ENCODE measurements at places on chromosomes 1 and 21.

DNA sequence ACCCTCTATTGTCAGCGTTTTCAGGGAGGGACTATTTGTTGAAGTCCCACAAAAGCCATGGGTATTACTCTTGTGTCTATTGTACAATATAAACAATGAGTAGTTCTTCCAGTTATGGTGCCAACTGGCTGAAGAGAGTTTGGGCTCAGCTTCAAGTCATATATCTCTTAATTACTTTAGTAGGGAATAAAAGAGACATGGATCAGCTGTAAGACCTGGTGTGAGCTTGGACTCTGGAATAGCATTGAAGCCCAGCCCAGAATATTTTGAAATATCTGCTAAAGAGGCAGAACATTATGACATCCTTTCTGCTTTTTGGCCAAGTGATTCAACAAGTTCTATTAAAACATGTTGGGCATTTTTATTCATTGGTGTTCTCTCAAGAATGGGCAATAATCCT is 224.9 kb downstream of the BACH1 start:
- DNase-seq = no peak

DNA sequence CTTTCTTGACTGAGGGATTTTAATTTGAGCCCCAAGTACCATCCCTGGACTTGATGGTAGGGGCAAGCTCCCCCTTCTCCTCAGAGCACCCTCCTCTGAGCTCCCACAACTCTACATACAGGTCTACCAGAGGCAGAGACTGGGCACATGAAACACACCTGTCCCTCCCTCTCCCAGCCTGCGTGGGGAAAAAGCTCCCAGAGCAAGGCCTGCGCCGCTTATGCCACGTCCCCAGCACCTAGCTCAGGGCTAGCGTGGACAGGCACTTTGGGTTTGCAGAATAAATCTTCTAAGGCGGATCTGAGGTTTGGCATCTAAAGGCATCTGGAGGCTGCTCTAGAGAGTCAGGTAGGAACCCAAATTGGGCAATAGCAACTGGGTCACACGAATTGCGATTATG is 7.5 kb upstream of the KNCN start:
- DNase-seq = no peak

- DNase-seq = no peak
Observed at GRCh38 chr1:229231754-229232119, 39.2 kb upstream of the RAB4A start.

DNA sequence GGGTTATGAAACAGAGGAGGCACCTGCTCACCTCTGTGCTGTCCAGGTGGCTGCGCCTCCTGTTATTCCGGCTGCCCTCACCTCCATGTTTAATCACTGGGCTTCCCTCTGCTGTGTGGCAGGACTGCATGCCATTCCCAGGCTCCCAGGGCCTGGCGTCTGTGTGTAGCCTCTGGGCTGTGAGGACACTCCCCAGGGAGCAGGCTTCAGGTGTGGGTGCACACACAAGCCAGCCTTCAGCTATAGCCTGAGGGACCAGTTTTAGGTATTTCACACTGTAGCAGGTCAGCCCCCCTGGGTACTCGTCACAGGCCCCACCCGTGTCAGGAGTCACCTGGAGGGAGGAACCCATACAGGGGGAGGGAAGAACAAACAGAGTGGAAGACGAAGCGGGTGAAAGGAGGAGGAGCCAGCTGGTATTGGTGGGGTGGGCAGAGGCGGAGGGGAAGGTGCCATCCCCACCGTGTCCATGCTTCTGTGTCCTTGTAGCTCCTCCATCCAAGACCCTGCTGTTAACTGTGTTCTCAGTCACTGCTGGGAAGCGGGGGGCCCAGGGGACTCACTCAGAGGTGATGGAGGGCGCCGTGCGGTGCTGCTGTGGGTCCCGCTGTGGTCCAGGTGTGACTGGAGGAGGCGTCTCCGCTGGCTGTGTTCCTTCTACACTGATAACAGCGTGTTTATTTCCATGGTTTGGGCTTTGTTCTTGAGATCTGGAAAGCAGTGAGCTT is 158.6 kb downstream of the PGBD5 start:
- DNase-seq = no peak

- peak; percentile 92 for DNase-seq
Observed at GRCh38 chr1:203342192-203342940, 8.6 kb downstream of the FMOD start.

- DNase-seq = no peak
Observed at GRCh38 chr1:6686294-6686693, 15.3 kb downstream of the DNAJC11 start.

DNA sequence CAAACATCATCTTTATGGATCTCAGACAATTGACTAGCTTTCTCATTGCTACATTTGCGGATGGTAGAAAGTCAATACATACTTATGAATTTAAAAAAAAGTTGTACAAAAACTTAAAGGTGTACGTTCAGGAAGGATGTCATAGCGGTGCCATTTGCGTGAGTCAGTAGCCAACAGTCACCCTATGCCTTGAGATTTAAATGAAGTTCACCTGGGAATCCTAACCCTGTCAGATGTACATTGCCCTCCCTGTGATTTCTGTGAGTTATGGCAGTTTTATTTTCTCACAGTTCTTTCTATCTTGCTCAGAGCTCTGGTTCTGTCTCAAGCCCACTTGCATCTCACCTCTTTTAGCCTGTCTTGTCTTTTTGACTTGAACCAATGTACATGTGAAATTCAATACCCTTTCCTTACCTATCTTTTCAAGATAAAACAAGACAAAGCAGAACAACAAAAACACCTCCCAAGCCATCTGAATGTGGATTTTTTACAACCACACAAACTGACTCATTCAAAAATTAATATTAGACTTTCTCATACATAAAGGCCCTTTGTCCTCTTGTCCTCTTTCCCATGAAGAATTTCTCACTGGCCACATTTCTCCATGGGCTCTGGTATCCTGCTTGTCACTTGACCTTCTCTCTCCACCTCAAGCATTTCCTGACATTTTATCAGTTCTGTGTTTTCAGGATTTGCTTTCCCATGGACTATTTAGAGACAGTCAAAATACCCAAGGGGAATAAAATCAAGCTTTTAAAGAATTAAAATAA is 25.3 kb upstream of the ZNF697 start:
- no peak for DNase-seq

GRCh38 chr1:53585129-53585528 is 125.9 kb downstream of the DMRTB1 start:
- no peak for DNase-seq

All from H7 (cell line).